B cell (primary cell): ENCODE measurements at places on chromosomes 11 and 22. TPM values are rescaled to one million over a fixed set of nuclear protein-coding genes. Genes with fewer than 3 reads are reported as not detected.

OR5D18 gene
- total RNA-seq, result not detected in 2 replicates

IGSF9B gene
- 0.37 and 0.85 TPM in 2 replicates for total RNA-seq

OR6A2 gene
- total RNA-seq, result 0.10 and 0.12 TPM in 2 replicates

APOA5 gene
- not detected in 2 replicates for total RNA-seq

PNPLA5 gene
- total RNA-seq, result not detected in 2 replicates

NELL1 gene
- total RNA-seq, result not detected in 2 replicates

- H3K36me3 ChIP-seq, result no peaks in the 10 kb centered on the region
- no peaks in the 10 kb centered on the region for H3K27me3 ChIP-seq
Measured at GRCh38 chr22:29457730-29458129, 19.3 kb downstream of the RFPL1 start.

- H3K4me3 ChIP-seq, result peak within 1 kb of the TSS; percentile 64
- H3K36me3 ChIP-seq, result no peaks in the 10 kb centered on the region
- no peaks in the 10 kb centered on the region for H3K27me3 ChIP-seq
- peak; percentile 63 for DNase-seq
- H3K27ac ChIP-seq, result peak within 1 kb of the TSS; percentile 63
- peaks cover 34% of the 10 kb centered on the region for H3K4me1 ChIP-seq
Measured at GRCh38 chr11:63536669-63537292, at the start of gene PLAAT4. TSS of gene PLAAT4 (plus strand) at chr11:63536808. CDS start at chr11:63536869, 61 bp downstream.

DNA sequence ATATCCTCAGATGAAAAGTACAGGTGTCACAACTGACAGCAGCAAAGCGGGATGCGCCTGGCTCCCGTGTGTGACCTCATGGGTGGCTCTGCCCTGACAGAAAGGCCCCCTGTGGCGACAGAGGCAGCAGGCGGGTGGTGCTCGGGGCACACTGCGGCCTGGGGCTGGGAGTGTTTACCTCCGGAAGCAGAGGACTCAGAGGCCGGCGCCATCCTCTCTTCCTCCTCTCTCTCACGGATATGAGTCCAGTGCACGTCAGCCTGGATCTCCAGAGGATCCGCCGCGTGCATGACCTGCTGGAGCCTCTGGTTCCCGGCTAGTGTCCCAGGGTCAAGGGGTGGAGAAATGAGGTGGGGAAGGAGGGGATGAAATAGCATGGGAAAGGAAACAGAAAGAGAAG, 53.2 kb upstream of the BID start:
- H3K36me3 ChIP-seq, result no peaks in the 10 kb centered on the region
- no peaks in the 10 kb centered on the region for H3K4me1 ChIP-seq
- H3K27ac ChIP-seq, result no peak overlapping the region
- DNase-seq, result no peak
- no peak overlapping the region for H3K4me3 ChIP-seq
- H3K27me3 ChIP-seq, result no peaks in the 10 kb centered on the region

DNA sequence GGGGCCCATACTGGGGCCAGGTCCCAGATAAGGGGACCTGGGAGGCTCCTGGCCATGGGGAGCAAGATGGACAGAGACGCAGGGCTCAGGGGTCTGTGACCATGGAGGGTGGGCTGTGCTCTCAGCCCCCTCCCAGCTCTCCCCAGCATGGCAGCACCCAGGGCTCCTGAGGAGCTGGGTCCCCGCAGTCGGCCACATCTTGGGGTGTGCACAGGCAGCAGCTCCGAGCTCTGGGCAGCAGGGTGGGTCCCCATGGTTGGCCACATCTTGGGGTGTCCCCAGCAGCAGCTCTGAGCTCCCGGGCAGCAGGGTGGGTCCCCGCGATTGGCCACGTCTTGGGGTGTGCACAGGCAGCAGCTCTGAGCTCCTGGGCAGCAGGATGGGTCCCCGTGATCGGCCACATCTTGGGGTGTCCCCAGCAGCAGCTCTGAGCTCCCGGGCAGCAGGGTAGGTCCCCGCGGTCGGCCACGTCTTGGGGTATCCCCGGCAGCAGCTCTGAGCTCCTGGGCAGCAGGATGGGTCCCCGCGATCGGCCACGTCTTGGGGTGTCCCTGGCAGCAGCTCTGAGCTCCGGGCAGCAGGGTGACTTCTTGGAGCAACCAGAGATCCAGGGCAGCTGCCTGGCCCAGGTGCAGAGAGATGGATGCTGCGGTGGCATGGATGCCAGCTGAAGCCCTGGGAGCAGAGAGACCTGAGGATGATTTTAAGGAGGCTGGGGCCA, 18.3 kb upstream of the MUC5B start:
- no peaks in the 10 kb centered on the region for H3K36me3 ChIP-seq
- no peak overlapping the region for H3K4me3 ChIP-seq
- H3K27ac ChIP-seq, result no peak overlapping the region
- no peaks in the 10 kb centered on the region for H3K27me3 ChIP-seq
- no peak for DNase-seq

DNA sequence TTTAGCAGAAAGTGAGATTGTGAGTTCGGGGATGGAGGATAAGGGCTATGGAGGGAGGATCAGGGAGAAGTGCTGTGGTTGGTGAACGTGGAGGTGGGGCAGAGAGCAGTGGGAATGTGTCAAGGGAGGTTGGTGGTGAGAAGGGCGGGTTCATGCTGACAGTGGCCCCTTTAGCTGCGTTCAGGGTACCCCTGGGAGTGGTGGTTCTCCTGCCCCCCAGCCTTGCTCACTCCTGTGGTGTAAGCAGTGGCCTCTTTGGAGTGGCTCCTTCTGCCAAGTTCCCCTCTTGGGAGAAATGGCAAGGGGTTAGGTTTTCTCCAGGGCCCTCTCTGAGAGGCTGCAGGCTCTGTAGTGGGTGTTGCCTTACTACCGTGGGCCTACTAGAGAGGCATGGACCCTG, 16.1 kb upstream of the NECTIN1 start:
- no peaks in the 10 kb centered on the region for H3K36me3 ChIP-seq
- no peak for DNase-seq
- no peak overlapping the region for H3K4me3 ChIP-seq
- peaks cover 23% of the 10 kb centered on the region for H3K27me3 ChIP-seq
- H3K27ac ChIP-seq, result no peak overlapping the region

DNA sequence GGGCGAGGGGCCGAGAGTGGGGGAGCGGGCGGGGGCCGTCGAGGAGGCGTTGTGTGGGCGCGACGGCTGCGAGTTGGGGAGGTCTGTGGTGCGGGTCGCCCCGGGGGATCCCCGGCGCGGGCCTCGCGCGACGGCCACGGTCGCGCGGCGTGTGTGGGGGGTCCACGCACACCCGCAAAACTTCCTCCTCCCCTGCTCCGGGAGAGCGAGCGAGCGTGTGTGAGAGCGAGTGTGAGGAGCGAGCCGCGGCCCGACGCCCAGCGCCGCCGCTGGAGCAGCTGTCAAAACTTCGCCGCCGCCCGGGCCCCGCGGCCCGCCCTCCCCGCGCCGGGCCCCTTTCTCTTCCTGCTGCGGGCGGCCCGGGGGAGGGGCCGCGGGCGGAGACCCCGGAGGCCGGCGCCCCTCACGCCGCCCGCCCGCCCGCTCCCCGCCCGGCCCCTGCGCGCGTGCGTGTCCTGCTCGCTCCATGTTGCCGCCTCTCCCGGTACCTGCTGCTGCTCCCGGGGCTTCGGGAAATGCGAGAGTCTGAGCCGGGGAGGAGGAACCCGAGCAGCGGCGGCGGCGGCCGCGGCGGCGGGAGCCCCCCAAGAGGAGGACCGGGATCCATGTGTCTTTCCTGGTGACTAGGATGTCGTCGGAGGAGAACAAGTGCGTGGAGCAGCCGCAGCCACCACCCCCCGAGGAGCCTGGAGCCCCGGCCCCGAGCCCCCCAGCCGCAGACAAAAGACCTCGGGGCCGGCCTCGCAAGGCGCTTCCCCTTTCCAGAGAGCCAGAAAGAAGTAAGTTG, 9.0 kb upstream of the CCT8L2 start:
- DNase-seq, result peak; percentile 19
- no peak overlapping the region for H3K27ac ChIP-seq
- peaks cover 3% of the 10 kb centered on the region for H3K27me3 ChIP-seq
- no peak overlapping the region for H3K4me3 ChIP-seq

DNA sequence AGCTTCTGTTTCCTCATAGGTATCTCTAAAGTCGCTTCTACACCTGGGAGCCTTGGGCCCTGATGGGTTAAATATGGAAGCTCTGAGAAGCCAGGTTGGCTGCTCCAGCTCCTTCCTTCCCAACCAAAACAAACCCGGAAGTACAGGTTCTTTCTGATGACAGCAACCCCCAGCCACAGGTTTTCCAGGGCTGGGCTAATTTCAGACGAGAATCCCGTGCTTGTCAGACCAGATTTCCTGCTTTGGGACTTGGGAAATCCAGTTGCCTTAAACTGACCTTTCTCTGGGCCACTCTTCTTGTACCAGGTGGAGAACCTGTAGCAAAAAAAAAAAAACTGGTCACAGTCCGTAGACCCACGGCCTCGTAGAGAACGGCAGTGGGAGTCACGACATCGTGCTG, 51.9 kb downstream of the RBX1 start:
- no peak for DNase-seq
- H3K4me3 ChIP-seq, result no peak overlapping the region
- H3K36me3 ChIP-seq, result no peaks in the 10 kb centered on the region
- H3K4me1 ChIP-seq, result no peaks in the 10 kb centered on the region
- H3K27ac ChIP-seq, result no peak overlapping the region
- H3K27me3 ChIP-seq, result no peaks in the 10 kb centered on the region

- no peak overlapping the region for H3K4me3 ChIP-seq
- peak; percentile 67 for DNase-seq
- H3K4me1 ChIP-seq, result peaks cover 16% of the 10 kb centered on the region
- no peaks in the 10 kb centered on the region for H3K36me3 ChIP-seq
Measured at GRCh38 chr22:22235558-22235957, 9.0 kb upstream of the VPREB1 start.

GRCh38 chr11:69905611-69906452, 86.6 kb upstream of the FGF3 start:
- no peak overlapping the region for H3K4me3 ChIP-seq
- H3K36me3 ChIP-seq, result no peaks in the 10 kb centered on the region

GRCh38 chr22:31342389-31343140, 3.6 kb downstream of the PATZ1 start:
- H3K36me3 ChIP-seq, result no peaks in the 10 kb centered on the region
- peaks cover 56% of the 10 kb centered on the region for H3K4me1 ChIP-seq
- no peaks in the 10 kb centered on the region for H3K27me3 ChIP-seq
- H3K27ac ChIP-seq, result peak overlapping the region; percentile 44

DNA sequence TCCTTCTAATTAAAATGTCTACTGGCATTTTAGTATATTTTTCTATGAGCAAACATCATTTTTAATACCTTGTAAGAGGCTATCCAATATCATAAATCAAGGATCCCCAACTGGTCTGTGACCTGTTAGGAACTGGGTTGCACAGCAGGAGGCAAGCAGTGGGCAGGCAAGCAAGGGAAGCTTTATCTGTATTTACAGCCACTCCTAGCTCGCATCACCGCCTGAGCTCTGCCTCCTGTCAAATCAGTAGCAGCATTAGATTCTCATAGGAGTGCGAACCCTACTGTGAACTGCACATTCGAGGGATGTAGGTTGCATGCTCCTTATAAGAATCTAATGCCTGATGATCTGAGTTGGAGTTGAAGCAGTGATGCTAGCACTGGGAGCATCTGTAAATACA, 70.2 kb upstream of the CREB3L1 start:
- no peak for DNase-seq
- H3K36me3 ChIP-seq, result no peaks in the 10 kb centered on the region
- H3K27ac ChIP-seq, result no peak overlapping the region
- no peaks in the 10 kb centered on the region for H3K27me3 ChIP-seq
- H3K4me3 ChIP-seq, result no peak overlapping the region

DNA sequence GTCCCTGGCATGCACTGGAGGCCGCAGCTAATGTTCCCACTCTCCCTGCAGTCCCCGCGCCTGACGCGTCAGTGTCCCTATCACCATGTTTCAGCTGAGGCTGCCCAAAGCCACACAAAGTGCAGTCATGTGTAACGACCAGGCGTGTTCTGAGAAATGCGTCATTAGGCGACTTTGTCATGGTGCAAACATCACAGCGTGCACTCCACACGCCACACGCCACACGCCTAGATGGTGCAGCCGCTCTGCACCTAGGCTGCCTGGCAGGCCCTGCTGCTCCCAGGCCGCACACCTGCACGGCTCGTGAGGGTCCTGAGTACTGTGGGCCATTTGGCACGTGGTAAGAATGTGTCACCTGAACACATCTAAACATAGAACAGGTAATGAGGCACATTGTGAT, 2.4 kb downstream of the CRELD2 start:
- peak; percentile 32 for DNase-seq
- H3K36me3 ChIP-seq, result peaks cover 13% of the 10 kb centered on the region
- no peak overlapping the region for H3K4me3 ChIP-seq
- H3K27me3 ChIP-seq, result no peaks in the 10 kb centered on the region

- H3K4me1 ChIP-seq, result peaks cover 29% of the 10 kb centered on the region
- H3K27ac ChIP-seq, result no peak overlapping the region
- DNase-seq, result no peak
- H3K27me3 ChIP-seq, result no peaks in the 10 kb centered on the region
- no peak overlapping the region for H3K4me3 ChIP-seq
Measured at GRCh38 chr22:23088199-23088604, 17.9 kb downstream of the GNAZ start.

DNA sequence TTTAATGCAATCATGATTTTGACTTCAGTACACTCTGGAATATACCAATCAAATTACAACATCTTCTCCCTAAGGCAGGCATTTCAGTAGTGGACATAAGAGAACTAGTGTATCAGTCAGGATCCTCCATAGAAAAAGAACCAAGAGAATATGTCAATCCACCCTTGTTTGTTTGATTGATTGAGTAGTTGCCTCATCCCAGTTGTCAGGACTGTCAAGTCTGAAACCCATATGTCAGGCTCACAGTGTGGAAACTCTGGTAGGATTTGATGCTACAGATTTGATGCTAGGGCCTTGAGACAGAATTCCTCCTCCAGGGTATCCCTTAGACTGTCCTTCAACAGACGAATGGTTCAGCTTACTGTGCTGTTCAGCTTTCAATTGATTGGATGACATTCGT, 375.0 kb downstream of the ETS1 start:
- H3K36me3 ChIP-seq, result no peaks in the 10 kb centered on the region
- no peaks in the 10 kb centered on the region for H3K4me1 ChIP-seq
- H3K27ac ChIP-seq, result no peak overlapping the region
- H3K4me3 ChIP-seq, result no peak overlapping the region

- H3K27ac ChIP-seq, result no peak overlapping the region
- no peaks in the 10 kb centered on the region for H3K4me1 ChIP-seq
- no peak for DNase-seq
- no peaks in the 10 kb centered on the region for H3K27me3 ChIP-seq
- no peaks in the 10 kb centered on the region for H3K36me3 ChIP-seq
Measured at GRCh38 chr11:110445437-110445836, 15.7 kb downstream of the FDX1 start.

- no peaks in the 10 kb centered on the region for H3K27me3 ChIP-seq
- H3K27ac ChIP-seq, result no peak overlapping the region
- H3K4me3 ChIP-seq, result no peak overlapping the region
- no peaks in the 10 kb centered on the region for H3K4me1 ChIP-seq
- no peaks in the 10 kb centered on the region for H3K36me3 ChIP-seq
- DNase-seq, result no peak
Measured at GRCh38 chr11:79039122-79039521, 401.7 kb downstream of the TENM4 start.

DNA sequence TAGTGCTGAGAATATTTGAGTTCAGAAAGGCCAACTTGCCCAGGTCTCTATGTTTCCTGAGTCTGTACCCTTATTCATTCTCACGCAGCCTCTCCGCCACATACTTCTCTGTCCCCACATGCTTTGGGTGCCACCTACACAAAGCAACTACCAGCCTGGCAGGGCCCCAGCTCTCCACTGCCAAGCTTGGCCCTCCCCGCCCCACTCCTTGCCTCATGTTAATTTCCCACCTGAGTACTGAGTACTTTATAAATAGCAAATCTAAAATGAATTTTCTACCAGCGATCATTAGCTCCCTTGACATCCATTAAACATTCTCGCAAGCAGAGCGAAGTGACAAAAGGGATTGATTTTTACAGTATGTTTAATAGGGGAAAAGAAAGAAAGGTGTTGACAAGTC, 20.8 kb downstream of the NTM start:
- H3K36me3 ChIP-seq, result no peaks in the 10 kb centered on the region
- H3K4me3 ChIP-seq, result no peak overlapping the region
- no peak overlapping the region for H3K27ac ChIP-seq
- H3K4me1 ChIP-seq, result no peaks in the 10 kb centered on the region
- no peak for DNase-seq
